ENCODE measurements at places on chromosomes 3 and 15.

- DNase-seq, result no peak
Observed at GRCh38 chr3:110727056-110727455, 344.6 kb upstream of the NECTIN3 start.

GRCh38 chr3:156859578-156859977, 33.4 kb downstream of the LEKR1 start:
- DNase-seq, result no peak

- no peak for DNase-seq
Observed at GRCh38 chr3:3632449-3632848, 166.8 kb upstream of the LRRN1 start.

DNA sequence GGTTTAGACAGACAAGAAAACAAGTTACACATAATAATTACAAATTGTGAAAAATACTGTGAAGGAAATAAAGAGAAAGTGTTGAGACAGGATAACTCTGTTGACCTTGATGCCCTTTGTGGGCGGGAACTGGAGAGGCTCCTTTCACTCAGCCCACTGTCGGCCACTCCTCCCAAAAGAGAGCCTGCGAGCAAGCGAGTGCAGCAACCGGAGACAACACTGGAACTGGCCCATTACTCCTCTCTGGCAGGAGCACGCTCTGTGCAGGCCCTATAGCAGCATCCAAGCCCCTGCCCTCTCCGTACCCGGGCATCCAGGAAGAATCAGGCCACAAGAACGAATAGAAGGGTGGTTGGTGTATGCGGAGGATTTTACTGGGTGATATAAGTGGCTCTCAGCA, 16.2 kb upstream of the DUT start:
- DNase-seq, result no peak

DNA sequence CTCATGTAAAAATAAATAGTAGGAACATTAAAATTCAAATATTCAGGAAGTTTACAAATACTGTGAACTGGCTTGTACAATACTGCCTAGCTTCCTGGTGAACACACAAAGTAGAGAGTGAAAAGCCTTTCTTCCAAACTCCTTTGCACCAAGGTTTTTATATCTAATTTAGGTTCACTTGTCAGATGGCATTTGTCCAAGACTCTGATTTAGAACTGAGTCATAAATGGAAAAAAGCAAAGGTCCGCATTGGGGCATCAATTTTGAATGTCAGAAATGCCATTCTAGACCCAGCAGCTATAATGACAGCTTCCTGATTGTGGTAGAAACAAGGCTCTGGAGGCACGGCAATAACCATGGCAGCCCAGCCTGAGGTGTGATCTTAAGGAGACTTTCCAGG, 160.7 kb downstream of the PDE8A start:
- DNase-seq, result no peak

All from effector memory CD4-positive, alpha-beta T cell (primary cell).